ENCODE measurements at places on chromosomes 5 and 9.

DNA sequence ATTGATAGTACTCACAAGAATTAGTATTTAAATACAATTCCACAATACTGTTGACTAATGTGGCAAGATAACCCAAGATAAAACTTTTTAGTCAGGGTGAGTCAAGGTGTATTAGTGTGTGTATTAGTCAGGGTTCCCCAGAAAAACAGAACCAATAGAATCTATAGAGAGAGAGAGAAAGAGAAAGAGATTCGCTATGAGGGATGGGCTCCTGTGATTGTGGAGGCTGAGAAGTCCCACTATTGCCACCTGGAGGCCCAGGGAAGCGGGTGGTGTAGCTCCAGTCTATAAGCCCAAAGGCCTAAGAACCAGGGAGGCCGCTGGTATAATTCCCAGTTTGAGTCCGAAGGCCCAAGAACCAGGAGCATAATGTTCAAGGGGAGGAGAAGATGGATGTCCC is 10.0 kb upstream of the SHISAL2B start:
- DNase-seq: no peak

DNA sequence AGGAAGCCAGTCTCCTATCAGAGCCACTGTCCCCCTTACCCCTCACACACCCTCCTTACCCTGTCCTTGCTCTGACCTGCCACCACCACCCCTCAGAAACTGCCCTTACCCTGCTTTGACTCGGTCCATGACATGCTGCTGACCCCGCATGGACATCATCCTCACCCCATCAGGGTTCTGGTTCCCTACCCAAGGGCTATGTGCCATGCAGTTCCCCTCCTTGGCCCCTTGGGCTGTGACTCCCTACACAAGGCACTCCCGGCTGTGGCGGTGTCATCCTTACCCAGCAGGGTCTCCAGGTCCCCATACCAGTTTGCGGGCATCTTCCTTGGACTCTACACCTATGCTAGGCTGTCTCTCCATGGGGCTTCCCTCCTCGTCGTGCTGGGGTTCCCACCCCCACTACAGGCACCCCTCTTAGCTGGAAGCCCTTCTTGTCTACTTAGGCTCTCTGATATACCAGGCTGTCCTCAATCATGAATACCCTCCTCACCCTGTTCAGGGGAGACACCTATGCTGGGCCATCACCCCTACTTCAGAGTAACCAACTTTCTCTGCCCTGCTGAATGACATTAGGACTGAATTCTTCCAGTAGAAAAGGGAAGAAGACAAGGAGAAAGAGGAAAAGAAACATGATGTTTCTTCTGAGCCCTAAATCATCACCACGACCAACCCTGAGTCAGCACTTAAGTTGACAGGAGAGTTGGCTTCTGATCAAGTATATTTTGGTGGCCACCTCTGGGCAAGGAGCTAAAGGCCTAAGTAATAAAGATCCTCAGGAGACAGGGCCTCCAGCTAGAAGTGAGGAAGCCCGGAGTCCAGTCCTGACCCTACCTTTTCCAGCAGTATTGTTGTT is 115.2 kb downstream of the GCNT1 start:
- no peak for DNase-seq

GRCh38 chr5:71937921-71938698 is 169.2 kb upstream of the MAP1B start:
- no peak for DNase-seq

DNA sequence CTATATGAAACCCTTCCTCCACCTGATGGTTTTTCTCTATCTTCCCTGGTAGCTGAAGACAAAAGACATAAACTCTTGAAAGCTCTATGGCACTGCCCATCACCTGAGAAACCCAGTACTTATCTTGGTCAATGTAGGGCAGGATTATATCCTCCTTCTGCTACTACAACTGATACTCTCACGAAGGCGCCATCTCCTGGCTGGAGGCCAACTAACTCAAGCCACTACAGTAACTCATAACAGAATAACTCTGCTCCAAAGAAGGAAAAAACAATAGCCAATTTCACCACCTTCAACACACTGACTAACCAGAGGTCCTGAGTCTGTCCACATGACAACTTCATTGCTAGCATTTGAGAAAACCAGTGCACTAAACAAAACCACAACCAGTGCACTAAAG is 409.2 kb downstream of the CETN3 start:
- DNase-seq: no peak

- DNase-seq: no peak
Measured at GRCh38 chr5:143471041-143471509, 67.6 kb upstream of the NR3C1 start.

DNA sequence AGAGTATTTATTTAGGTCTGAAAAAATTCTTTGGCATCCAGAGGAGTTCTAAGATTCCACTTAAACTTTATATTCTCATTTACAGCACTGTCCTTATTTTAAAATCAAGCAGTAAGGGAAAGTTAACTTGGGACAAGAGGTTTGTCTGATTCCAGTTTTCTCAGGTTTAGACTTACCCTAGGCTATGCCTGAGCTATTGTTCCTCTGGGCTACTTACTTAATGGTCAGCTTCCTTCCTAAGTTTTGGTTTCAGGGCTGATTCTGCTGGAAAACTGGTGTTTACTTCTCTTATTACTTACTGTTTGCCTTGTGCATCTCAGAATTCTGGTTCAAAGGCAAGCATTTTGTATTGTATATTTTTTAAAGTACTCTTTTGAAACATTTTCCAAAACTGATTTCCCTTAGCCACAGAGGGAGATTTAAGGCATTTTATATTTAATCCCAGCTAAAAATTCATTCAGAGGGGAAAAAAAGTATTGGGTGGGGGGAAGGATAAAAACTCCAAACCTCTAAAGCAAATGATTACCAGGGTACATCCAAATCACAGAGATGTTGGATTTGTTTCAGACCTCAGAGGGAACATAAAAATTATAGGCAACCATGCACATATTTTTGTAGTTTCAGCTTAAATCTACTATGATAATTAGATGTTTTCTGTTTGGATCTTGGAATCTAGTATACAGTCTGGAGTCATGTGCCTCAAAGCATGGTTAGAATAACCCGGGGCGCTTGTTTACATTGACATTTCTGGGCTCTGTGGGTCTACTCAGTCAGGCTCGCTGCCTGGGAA is 290.0 kb downstream of the ARHGAP26 start:
- no peak for DNase-seq

GRCh38 chr5:106392766-106393165 is 1278.0 kb downstream of the EFNA5 start:
- no peak for DNase-seq

GRCh38 chr5:41459557-41459956 is 50.8 kb downstream of the PLCXD3 start:
- DNase-seq: no peak

- no peak for DNase-seq
Measured at GRCh38 chr9:97735070-97735600, 38.0 kb upstream of the XPA start.

GRCh38 chr9:22446589-22446949 is at the start of gene DMRTA1:
Gene DMRTA1 (plus strand): TSS chr9:22446824. CDS start chr9:22447066, 242 bp downstream.
- peak; percentile 13 for DNase-seq

DNA sequence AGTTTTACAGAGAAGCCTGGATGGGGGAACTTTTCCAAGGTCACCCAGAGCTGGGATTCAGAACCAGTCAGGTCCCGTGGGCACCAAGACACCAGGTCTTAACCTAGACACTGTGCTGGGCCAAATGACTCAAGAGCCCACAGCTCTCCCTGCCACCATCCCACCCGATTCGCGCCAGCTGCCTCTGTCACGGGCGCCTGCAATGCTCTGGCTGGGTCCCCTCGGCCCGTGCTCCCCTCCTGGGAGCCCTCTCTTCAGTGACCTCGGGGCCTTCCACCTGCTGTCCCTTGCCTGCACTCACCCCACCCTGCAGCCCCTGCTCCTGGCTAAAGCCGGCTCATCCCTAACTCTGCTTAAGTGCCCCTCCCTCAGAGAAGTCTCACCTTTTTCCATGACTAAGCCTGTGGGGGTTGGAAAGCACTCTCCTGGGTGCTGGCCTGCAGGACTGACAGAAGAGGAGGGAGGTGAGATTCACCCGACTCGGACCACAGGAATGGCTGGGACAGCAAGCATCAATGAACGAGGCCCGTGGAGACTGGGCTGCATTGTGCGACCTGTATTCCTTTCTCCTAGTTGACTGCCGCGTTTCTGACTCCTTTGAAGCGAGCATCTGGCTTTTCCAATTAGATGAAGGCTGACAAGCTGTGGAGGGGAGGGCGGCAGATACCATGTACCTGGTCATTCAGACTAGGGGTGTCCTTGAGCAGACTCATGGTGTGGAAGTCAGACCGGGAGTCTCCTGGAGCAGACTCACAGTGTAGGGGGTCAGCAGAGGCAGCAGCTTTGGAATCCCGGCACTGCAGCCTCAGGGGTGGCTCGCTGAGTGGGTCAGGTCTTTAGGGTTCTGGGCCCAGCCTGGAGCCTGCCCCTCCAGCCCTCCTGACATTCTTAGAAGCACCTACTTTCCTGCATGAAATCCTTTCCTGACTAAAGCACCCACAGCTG is 5.8 kb upstream of the IL4 start:
- DNase-seq: no peak

GRCh38 chr9:112166176-112167140 is 8.6 kb downstream of the SUSD1 start:
- DNase-seq: no peak
